Activated CD4-positive, CD25-positive, alpha-beta regulatory T cell treated with anti-CD3 and anti-CD28 coated beads, Interleukin-2, amount 50 U/mL, for 24 hours (primary cell): ENCODE measurements at places on chromosomes 1 and 21.

DNA sequence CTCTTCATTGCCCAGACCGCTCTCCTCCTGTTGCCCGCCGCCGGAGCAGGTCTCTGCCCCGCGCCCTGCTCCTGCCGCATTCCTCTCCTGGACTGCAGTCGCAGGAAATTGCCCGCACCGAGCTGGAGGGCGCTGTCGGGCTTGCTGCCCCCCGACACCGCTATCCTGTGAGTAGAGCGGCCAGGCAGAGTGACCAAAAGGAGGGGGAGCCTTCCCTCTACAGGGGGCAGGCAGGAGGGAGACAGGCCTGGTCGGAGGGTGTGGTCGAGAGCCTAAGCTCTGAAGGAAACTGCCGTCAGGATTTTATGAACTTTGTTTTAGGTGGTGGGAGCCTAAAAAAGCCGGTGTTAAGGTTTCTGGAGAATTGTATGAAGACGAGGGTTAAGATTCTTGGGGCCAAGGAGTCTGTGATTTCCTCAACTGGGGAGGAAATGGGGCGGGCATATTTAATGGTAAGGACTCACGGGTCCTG, 517 bp downstream of the LRIG2 start:
- ATAC-seq, result peak; percentile 0

- no peak for ATAC-seq
Measured at GRCh38 chr1:10625076-10625475, 150.3 kb downstream of the PEX14 start.

DNA sequence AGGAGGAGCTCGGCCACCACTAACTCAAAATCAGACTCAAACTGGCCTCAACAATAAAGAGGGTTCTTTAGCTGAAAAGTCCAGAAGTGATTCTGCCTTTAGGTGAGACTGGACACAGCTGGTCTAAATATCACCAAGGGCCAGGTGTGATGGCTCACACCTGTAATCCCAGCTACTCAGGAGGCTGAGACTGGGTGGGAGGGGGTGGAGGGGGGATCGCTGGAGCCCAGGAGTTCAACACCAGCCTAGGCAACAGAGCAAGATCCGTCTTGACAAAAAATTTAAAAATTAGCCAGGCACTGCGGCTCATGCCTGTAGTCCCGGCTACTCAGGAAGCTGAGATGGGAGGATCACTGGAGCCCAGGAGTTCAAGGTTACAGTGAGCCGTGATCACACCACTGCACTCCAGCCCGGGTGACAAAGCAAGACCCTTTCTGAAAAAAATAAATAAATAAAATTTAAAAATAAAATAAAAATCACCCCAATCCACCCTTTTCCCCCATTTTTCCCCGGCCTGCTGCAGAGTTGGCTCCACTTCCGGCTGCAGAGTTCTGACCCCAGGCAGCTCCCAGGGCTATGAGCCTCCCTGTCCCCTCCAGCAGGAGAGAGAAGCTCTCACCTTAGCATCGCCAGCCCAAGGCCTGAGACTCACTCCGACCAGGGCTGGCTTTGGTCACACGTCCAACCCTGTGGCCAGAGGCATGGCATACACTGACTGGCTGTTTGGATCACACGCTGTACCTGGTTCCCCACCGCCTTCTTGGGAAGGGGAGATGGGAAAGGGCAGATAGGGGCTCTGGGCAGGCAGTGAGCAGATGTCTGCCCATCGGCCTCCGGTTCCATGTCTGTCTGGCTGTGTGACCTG, 87.3 kb upstream of the IFFO2 start:
- no peak for ATAC-seq

DNA sequence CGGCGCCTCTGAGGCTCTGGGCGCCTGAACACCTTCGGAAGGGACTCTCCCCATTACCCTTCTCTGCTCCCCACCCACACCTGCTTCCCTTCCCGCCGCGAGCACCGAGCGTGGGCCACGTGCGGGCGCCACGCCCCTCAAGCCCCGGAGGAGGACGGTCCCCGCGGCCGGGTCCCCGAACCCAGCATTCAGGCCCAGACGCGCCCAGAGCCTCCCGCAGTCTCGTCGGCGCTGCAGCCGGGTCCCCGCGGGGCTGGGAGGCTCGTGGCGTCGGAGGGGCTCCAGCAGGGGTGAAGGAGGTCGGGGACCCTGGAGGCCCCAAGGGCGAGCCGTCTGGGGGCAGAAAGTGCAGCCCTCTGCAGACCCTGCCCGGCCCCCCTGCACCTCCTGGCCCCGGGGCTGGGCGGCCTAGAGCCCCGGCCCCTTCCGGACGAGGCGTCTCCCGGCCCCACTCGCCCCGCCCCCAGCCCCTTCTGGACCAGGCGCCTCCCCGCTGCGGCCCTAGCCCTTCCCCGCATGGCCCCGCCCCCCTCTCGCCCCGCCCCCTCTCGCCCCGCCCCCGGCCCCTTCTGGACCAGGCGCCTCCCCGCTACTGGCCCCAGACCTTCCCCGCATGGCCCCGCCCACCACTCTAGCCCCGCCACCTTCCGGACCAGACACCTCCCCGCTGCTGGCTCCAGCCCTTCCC, 378 bp upstream of the SMIM1 start:
- peak; percentile 81 for ATAC-seq

- ATAC-seq, result no peak
Measured at GRCh38 chr1:56202796-56203492, 376.4 kb downstream of the PLPP3 start.

- no peak for ATAC-seq
Measured at GRCh38 chr1:105485207-105485606, 1571.3 kb upstream of the PRMT6 start.

DNA sequence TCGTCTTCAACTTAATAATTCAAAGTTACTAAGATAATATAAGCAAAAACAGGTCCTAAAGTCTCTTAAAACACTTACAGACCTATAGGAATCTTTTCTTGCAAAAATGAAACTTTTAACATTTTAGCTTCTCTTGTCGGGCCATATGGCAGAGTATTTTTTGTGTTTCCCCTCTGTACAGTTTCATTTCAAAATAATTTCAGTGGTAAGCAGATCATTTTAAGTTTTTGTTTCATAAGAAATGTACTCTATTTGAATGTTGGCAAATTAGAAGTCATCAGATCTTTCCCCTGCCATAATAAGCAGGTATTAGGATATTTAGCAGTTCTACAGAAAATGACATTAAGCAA, 37.9 kb downstream of the RGL1 start:
- ATAC-seq, result peak; percentile 48

DNA sequence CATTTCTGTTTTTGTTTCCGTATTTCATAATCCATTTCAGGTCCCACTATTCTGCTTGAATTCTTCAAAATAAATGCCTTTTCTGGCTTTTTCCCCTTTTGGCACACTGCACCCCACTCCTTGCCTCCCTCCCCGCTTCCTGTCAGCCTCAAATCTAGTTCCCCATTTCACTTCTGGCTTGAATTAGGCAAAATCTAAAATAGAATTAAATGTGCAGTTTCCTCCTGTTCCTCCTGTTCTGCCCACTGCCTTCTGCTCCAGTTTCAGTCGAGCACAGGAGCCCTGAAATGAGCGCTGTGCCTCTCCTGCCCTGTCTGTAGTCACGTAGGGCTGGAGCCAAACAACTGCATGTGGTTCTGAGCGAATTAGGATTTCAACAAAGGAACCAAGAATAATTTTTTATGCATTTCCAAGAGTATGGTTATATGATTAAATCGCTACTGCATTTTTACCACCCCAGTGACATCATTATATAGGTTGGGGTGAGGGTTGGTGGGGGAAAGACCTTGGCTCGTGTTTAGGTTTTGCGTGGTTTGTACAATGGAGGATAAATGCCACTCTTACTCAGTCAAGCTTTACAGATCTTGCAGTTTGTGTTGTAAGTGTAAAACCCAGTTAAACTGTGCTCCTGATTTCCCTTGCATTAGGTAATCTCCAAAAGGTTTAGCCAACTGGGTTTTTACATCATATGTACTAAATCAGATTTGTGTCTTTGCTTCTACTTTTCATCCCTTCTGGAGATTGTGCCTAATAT, 114.9 kb downstream of the VPS13D start:
- ATAC-seq, result peak; percentile 56

DNA sequence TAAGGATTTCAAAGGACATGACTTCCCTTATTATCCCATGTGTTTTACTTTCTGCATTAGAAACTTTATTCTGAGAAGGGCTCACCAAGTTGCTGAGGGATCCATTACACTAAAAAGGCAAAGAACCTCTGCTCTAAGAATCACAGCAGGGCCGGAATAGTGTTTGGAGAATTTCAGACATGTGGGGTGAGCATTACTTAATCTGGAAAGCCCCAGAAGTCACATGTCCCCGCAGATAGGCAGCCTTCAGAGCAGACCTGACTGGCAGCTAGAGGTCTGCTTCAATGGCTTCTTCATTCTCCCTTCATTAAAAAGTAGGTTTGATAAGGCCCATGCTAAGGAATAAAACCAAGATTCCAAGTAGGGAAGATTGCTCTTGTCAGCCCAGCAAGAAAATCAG, 52.6 kb upstream of the RBM15 start:
- ATAC-seq, result no peak

- ATAC-seq, result no peak
Measured at GRCh38 chr1:184462155-184462554, 75.3 kb downstream of the C1orf21 start.

DNA sequence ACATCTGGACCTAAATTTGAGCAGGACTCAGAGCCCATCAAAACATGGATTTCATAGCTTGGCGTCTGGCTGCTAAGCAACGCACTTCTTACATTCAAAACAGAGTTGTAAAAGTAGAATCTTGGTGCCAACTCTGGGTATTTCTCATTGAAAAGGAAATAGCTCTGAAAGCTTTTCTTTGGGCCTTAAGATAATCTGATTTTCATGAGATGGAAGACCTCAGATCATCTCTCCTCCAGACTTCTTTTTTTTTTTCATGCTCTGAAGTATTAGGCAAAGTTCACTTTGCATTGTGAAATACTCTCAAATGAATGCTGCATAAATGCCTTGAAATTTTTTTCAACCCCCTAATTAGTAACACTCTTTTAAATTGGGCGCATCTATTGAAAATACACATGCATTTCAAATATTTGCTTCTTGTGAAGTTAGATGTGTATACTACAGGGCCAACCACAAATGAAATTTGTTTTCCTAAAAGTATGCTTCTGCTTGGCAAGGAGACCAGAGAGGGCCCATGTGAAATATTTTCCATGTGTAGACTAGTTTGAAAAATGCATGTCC, 4.2 kb downstream of the ADAMTS5 start:
- ATAC-seq, result no peak
